Nephron progenitor cell (in vitro differentiated cells): ENCODE measurements at places on chromosomes 11 and 22.

DNA sequence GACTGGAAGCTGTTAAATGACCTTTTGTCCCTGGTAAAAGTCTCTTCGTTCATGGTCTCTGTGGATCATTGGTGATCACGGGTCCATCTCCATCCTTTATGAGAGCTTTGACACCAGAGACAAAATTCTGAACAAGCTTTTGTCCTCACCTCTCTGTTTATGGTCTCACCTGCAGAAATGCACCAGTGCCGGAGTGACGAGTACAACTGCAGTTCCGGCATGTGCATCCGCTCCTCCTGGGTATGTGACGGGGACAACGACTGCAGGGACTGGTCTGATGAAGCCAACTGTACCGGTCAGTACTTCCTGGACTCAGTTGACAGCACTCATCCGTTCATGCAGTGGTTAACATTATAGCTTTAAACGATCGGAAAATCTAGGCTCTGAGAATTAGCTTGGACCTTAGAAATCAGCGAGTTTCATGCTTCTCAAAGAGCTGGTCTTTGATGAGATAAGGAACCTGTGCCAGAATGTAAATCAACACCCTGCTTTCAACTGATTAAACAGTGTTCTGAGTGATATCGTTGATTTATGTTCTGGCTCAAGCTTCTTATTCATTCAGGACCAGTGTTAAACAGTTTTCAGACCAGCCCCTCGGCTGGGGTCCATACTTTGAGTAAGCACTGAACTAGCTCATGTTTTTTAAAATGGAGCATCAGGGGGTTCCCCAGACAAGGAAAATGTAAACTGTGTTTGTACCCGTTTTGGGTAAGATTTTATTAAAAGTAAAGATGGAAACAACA lies 124.5 kb upstream of the SORL1-AS1 start:
- no peak for DNase-seq

DNA sequence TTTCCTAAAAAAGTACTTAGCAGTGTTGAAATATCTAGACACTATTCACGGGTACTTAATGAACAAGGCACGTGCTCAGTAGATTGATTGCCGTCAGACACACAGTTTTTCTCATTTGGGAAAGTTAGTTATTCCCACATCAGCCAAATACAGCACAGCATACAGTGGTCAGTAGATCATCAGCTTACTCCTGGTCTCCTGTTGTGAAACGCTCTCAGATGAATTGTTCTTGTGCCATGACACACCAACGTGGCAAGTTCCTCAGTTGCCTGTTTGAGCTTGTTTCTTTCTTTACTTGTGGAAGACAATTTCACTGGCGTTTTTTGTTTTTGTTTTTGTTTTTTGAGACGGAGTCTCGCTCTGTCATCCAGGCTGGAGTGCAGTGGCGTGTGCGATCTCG lies 8.6 kb downstream of the TAB1 start:
- no peak for DNase-seq

- DNase-seq = peak; percentile 78
These were observed 56.0 kb downstream of the JAM3 start for GRCh38 chr11:134124660-134125451.

DNA sequence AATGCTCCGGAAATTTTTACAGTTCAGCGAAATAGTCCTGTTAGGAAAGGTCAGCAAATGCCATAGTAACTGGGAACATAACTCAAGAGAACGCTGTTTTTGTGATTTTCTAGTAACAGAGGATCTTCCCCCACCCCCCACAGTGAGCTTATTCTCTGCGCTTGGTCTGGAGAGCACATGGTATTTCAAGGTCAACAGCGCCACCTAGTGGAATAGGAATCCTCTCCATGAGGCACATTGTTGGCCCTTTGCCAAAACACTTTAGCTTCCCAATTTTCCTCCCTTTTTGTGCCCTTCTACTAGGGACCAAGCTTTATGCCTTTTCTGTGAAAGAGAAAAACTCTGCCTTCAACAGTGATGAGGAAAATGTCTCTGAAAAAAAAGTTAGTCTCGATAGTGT lies 13.2 kb upstream of the OR4C12 start:
- peak; percentile 6 for DNase-seq

- DNase-seq = no peak
These were observed 380.3 kb downstream of the AASDHPPT start for GRCh38 chr11:106457727-106458126.

GRCh38 chr11:86475027-86475426 lies 100.3 kb downstream of the CCDC81 start:
- no peak for DNase-seq

- DNase-seq = no peak
These were observed 9.4 kb upstream of the RNF185 start for GRCh38 chr22:31150615-31151014.

GRCh38 chr22:19666673-19667593 lies 47.4 kb upstream of the SEPTIN5 start:
- DNase-seq = no peak

DNA sequence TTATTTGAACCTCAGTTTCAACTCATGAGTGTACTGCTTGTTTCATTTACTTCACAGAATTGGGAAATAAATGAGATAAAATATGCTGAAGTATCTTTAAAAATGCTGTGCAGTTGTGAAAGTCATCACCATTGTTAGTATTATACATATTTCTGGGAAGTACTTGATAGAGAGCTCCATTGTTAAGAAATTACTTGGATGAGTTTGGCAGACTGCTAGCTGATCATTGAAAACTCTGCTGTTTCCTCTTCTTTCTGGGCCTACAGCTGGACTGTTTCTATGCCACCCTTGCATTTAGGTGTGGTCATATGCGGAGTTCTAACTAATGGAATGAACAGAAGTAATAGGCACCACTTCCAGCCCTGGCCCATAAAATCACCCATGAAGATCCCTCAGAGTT lies 10.0 kb downstream of the SIK2 start:
- DNase-seq = no peak

DNA sequence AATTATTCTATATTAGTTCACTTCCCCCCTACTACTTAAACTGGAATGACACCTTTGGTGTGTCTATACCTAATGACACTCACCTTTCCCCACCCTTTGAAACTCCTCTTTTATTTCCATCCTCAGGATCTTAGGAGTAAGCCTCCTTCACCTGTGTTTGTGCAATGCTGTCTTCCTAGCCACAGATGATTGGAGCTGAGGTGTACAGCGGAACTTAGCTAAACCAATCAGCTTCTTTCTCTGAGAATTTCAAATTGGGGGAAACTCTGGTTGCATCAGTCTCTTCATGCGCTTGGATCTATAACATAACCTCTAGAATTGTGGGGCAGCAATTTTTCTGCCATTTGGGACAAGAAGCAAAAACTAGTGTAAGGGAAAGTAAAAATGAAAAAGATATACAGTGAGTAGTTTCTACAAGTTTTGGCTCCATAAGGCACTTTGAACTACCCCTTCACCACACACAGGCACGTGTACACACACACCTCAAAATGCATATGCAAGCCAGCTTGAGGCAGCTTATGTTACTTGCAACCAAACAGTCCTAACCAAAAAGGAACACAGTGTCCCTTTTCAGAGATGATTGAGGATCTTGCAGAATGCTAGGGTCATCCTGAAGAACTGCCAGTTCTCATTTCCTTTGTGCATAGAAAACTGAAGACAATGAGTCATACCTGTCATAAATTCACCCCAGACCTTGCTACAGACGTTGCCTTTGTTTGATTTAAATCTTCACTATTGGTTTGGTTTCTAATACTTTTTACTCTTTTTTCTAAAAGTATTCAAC lies 36.0 kb upstream of the LDLRAD3 start:
- DNase-seq = no peak

- no peak for DNase-seq
These were observed 7.4 kb upstream of the VSIG10L2 start for GRCh38 chr11:125938418-125938817.

GRCh38 chr11:12840871-12841660 lies 166.8 kb downstream of the TEAD1 start:
- DNase-seq = no peak

DNA sequence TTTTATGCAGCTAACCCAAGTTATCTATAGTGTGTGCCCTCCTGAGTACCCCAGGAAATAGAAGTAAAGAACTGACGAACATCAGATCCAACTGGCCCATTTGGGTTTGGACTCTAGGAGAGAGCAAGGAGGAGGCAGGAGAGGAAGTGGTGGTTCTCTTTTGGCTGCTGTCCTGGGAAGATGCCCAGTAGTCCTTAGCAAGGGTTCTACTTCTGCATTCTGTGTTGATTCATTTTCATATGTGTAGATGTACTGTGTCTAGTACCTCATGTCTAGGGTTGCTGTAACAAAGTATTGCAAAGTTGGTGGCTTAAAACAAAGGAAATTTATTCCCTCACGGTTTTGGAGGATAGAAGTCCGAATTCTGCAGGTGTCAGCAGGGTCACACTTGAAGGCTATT lies 6.6 kb upstream of the MMP27 start:
- DNase-seq = no peak

- DNase-seq = no peak
These were observed 227.2 kb upstream of the BLID start for GRCh38 chr11:122343210-122343609.

DNA sequence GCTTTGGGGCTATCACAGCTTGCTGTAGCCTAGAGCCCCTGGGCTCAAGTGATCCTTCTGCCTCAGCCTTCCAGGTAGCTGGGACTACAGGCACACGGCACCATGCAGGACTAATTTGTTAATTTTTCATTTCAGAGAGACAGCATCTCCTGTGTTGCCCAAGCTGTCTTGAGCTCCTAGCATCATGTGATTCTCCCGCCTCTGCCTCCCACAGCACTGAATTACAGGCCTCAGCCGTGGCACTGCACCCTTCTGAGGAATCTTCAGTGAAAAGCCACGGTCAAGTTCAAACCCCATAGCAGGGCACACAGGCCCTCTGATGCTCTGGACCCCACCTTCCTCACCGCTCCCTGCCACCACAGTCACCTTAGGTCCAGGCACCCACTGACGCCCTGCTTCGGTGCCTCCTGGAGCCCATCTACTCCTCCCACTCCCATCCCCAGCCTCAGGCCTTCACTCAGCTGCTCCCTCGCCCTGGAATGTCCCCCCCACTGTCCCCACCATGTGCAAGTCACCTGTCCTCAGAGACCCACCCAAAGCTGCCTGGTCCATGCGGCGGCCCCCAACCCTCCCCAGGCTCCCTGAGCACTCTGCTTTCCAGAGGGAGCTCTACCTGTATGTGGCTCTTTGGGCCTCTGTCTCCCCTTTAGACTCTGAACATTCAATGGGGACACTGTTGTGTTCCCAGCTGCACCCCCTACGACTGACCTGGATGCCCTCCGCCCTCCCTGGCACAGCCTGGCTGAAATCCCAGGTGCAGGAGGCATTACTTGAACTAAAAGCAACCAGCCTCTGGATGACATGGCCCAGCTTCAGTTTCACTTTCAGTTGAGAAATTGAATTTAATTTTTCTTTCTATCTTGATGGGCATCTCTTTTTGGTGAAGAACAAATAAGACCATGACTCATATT lies 1.6 kb downstream of the APOL2 start:
- DNase-seq = no peak

DNA sequence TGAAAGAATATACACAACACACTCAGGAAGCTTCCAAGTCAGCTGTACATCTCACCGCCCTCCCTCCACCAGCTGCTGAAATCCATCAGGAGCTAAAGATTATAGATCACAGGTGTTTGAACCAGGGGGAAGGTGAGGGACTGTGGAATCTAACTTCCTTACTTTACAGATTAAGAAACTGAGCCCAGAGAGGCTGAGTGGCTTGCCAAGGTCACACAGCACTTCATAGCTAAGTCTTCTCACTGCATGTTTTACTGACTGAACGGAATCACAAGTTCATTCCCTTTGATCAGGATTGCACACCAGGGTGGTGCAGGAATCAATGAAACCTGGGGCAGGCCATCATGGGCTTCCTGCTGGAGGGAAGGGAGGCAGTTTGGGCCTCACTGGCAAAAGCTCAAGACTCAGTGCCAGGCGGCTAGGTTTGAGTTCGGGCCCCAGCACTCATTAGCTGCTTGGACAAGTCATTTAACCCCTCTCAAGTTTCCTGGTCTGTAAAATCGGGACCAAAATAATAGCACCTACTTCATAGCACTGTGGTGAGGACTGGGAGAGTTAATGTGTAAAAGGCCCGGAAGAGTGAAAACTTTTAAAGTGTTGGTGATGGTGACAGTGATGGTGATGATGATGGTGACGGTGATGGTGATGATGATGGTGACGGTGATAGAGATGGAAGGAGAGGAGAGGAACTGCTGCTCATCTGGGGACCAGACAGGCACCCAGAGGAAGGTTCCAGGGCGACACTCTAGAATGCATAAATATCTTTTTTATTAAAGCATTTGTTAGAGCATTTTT lies 8.2 kb downstream of the CD5 start:
- DNase-seq = no peak

- DNase-seq = no peak
These were observed 115.9 kb downstream of the ARFGAP2 start for GRCh38 chr11:47060807-47061206.

DNA sequence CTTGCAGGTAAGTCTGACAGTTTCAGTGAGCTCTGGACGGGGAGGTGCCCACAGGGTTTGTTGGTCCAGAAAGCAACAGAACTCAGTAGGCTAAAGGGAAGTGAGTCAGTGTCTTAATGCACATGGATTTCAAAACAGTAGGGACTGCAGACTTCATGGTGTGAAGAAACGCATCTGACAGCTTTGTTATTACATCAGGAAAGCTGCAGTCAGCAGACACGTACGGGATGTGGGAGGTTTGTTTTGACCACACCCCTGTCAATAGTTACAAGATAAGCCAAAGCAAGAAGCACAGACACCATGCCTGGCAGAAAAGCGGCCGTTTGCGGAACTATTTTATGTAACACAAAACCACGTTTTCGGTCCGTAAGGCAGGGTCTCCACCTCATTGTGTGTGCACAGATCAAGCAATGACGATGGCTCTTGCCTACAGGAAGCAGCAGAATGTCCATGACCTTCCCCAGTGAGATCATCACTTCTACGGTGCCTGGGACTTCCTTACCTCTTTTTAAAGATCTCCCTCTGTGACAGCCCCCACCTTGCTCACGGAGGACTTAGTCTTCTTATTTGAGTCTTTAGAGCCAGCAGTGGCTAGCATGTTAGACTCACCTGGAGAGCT lies 58.2 kb upstream of the FTH1 start:
- no peak for DNase-seq

DNA sequence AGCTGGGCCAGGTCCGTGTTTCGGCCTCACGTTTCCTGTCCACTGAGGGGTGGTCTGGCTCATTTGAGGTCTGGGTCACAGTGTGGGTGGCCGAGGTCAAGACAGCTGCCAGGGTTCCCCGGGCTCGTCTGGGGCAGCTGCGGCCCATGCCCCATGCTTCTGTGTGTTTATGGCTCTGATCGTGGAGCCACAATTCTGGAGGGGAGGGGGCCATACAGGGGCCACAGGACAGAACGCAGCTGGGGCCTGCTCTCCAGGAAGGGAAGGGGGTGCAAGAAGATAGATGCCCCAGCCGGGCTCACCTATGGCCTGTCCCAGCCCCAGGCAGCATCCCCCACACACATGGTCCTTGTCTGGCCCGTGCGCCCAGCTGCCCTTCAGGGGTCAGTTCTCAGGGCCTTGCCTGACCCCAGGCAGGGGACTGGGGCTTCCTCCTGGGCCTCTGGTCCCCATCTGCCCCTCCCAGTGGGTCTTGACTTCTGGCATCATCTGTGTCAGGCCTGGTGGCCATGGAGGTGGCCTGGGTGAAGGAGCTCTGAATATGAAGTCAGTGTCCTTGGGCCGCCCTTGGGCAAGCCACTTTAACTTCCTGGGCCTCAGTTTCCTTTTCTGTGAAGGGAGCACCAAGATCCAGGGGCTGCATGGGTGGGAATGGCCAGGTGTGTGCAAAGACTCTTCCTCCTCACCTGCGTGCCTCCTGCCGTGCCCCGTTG lies 8.4 kb downstream of the TSPAN32 start:
- DNase-seq = no peak
